ENCODE measurements at places on chromosomes 5 and 9.

DNA sequence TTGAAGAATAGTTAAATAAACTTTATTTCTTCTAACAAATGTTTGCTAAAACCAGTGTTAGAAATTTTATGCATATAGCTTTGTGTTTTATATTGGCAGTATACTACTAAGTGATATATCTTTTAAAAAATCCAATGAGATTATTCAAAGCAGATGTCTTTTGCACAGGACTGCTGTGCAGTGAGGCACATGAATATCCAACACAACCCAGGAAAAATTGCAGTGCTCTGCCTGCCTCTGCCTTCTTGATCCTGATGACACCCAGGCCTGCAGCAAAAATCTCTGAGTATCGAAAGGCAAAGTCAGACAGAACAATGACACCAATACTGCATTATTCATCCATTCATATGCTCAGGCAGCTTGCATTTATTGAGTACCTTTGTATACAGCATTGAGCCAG is 1076.5 kb upstream of the ARRDC3 start:
- DNase-seq = no peak

- no peak for DNase-seq
These were observed 2.2 kb downstream of the INPP5E start for GRCh38 chr9:136437430-136437829.

DNA sequence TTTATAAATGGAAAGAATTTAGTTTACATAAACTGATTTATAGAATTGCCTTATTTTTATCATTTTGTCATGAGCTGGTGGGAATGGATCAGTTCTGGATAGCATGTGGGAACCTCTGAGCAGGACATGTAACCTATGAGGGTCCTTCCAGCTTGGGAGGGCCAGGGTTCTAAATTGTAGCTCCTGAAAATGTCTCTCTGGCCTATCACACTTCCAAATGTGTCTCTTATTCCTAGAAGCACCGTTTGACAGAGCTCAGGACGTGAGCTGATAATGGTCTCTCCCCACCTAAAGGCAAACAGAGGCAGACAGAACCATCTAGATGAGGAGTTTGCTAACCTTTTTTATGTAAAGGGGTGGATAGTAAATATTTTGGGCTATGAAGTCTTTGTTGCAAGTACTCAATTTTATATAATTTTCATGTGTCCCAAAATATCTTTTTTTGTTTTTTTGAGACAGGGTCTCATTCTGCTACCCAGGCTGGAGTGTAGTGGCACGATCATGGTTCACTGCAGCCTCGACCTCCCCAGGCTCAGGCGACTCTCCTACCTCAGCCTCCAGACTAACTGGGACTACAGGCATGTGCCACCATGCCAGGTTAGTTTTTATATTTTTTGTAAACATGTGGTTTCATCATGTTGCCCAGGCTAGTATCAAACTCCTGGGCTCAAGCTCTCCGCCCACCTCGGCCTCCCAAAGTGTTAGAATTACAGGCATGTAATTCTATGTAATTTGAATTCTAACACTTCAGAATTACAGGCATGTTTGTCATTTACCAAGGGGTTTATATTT is 4.0 kb downstream of the TRAF1 start:
- DNase-seq = no peak

DNA sequence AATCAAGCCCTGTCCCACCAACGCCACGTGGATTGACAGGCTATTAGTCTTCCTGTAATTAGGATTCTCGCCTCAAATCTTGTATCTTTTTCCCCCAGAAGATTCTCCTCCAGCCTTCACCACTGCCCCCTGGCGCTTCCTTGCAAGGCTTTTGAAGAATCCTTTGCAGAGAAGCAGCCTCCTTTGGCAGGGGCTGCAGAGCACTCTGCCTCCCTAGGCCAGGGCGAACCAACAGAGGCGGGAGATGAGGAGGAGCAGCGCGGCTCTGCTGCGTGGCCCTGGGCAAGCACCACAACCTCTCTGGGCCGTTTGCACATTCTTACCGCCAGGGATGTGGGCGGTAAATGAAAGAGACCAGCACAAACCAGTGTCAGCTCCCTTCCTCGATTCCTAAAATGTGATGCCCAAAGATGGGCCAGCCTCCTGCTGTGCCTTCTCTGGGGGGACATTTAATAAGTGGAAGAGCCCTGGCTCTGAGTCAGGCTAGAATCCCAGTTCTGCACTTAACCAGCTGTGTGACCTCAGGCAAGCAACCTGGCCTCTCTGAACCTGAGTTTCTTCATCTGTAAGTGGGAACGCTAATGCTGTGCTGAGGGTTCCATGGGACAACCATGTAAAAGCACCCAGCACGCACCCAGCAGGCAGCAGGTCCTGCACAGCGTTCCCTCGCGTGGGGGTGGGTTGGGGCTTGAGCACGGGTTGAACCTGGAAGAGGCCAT is 128.6 kb downstream of the KCNIP1 start:
- DNase-seq = no peak

GRCh38 chr5:130885027-130885426 is 280.0 kb downstream of the HINT1 start:
- no peak for DNase-seq

DNA sequence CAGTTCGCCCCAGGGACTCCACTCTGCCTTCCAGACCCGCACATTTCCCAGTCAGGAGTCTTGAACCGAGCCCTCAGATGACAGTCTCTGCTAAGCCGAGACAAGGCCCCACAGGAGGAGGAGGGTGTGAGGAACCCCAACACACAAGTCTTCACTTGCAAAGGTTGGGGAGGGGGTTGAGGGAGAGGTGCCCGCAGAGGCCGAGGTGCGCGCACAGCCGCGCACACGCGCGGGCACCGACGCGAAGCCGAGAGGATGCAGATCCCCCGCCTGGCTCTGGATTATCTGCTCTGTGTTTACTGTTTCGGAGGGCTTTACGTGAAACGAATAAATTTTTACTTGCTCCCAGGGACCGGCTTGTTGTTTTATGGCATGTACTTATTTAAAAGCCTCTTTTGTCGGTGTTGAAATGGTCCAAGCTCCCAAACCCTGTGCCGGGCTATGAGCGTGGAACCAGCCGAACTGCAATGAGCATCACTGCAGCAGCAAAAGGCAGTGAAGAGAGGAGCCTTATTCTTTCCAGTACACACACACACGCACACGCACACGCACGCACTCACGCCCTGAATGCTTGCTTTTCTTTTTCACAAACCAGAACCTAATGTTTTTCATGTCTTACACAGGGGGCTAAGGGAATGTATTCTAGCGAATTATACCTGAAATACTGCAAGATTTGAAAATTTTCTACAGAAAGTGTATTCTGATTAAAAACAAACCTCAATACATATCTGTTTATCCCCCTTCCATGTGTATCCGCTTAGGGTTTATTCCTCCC is 297.7 kb downstream of the PARP8 start:
- DNase-seq = peak; percentile 27

GRCh38 chr9:69719367-69719766 is 40.4 kb downstream of the PTAR1 start:
- DNase-seq = peak; percentile 2

- no peak for DNase-seq
These were observed 615.6 kb downstream of the EBF1 start for GRCh38 chr5:158484150-158484549.

DNA sequence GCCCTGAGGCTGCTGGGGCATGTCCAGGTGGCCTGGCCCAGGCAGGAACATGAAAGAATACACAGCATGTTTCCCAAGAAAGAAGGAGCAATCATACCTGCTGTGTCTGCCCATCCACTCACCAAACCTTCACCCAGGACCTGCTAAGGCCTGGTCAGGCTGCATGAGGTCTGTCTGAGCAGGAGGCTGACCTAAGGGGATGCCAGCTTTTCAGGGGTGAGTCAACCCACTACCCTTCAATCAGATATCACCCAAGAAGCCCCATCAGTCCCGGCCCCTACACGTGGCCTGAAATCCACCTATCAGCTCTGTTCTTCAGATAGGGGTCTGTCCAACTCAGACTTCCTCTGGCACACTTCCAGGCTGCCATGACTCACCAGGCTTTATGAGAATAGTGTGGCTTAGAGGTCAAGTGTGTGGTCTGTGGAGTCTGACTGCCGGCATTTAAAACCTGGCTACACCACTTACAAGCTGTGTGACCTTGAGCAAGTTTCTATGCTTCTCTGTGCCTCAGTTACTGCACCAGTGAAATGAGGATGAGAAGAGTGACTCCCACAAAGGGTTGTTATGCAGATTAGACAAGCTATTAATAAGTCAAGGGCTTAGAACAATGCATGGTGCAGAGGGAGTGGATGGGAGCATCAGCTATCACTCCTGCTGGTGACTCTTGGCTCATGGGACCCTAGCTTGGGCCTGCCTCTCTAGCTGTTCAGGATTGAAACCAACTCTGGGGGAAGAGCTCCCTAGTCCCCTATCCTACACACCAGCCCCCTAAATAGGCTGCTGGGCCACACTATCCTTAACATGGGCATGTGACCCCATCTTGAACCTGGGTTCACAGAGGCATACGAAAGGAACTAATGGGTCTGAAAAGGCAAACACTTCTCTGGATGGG is 130.3 kb downstream of the PAX5 start:
- DNase-seq = peak; percentile 5

- DNase-seq = no peak
These were observed 21.4 kb downstream of the PJA2 start for GRCh38 chr5:109388407-109388806.

DNA sequence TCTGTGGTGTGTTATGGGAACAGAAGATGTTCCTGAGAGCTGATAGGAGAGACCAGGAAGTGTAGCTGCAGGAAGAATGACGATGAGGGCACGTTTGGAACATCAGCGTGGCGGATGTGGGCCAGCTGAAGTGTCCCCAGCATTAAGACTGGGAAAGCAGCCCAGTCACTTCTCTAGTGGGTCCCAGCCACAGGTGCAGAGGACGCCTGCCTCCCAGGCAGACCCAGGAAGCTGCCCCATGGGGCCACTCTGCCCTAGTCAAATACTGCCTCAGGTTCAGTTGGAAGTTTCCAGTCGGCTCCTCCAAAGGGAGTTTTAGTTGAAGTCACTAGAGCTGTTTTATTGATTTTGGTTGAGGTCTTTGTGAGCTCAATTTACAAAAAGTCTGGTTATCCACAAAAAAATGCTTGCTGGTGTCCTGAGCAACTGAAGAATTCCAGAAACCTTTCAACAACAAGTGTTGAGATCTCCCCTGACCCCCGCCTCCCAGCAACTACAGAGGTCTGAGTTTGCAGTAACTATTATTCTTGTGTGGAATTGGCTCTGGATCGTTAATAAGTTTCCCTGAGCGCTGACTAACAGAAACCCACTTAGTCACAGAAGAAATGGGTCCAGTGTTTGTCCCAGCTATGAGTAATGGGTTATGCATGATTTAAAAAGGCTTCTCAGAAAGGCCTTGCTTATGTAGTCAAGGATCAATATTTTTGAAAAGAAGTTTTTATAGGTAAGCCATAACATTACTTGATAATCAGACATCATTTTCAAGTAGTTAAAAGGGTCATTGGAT is 294.1 kb downstream of the FANCC start:
- DNase-seq = no peak

GRCh38 chr5:113176196-113176595 is 199.6 kb downstream of the DCP2 start:
- DNase-seq = no peak

DNA sequence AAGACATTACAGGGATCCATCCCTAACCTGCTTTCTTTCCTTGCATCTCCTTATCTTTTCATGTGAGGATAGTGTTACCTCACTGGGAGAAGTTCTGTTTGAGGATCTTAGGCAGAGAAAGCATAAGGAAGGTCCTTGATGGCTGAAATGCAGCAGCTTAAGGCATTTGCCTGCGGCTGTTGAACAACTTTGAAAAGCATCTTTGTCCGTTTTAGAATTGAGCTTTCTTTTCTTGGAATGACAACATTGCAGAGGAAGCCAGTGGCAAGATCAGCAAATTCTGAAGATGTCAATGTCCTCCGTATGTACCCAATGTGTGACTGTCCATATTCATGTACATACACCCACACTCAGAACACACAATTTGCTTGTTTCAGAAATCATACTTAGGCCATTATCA is 436.2 kb downstream of the GABRG2 start:
- no peak for DNase-seq

DNA sequence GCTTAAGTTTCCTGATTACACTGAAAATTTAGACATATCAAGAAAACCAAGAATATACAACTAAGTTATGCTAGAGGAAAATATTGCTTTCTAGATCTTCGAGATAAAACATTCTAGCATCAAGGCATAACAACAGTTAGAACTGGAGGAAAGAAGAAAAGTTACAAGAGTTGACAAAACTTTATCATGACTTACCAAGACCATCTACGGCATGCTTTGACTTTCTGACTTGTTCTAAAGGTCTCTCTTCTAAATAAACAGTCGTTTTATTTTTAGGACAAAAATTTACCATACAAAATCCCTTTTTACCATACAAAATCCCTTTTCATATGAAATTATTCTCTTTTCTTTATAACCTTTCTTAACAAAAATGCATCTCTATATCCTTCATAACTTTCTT is 1110.1 kb upstream of the CDH10 start:
- peak; percentile 2 for DNase-seq

- DNase-seq = peak; percentile 48
These were observed 754.7 kb upstream of the CDH6 start for GRCh38 chr5:30438785-30439184.

GRCh38 chr9:85213650-85214607 is 527.8 kb downstream of the AGTPBP1 start:
- no peak for DNase-seq

DNA sequence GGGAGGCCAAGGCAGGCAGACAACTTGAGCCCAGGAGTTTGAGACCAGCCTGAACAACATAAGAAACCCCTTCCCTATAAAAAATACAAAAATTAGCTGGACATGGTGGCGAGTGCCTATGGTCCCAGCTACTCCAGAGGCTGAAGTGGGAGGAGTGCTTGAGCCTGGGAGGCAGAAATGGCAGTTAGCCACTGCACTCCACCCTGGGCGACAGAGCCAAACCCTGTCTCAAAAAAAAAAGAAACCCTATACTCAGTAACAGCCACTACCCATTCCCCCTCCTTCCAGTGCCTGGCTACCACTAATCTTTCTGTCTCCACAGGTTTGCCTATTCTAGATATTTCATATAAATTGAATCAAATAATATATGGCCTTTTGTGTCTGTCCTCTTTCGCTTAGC is 14.3 kb upstream of the SIL1 start:
- no peak for DNase-seq

DNA sequence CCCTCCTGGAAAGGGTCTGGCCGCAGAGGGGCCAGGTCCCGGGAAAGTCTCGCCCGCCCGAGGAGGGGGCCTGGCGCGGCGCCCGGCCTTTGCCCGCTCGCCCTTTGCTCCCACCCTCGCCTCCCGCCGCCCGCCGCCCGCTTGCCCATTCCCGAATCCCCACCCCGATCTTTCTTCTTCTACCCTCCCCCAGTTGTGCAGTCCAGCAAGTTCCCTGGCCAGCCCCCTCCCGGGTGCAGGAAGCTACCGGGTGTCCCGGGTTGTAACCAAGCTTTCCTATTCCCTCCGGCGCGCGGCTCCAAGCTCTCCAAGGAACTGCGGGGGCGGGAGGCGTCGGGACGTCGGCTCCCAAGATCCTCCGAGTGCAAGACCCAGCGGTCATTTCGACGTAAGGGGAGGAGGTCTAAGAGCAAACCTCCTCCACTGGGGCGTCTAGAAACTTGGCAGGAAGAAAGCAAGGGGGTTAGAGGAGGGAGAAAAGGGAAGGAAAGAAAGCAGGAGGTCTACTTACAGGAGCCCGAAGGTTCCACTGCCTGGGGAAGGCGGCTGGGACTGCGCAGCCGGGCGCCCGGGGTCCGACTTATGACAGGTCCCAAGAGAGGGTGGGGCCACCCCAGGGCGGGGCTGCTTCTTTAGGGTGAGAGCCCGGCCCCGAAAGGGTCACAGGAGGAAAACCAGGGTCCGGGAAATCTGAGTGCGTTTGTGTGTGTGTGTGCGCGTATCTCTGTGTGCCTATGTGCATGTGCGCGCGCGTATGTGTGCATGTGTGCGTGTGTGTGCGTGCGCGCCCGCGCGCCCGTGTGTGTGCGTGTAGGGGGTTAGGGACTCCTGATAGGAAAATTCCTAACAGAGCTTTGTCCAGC is at the start of gene PTGR1:
Gene PTGR1 (minus strand): TSS at position 556 of the 863 bp plus-strand sequence. CDS start 2,225 bp downstream, outside the sequence.
- DNase-seq = peak; percentile 44

GRCh38 chr9:32431940-32432555 is 47.6 kb downstream of the ACO1 start:
- peak; percentile 44 for DNase-seq
